NAMALWA (cell line): ENCODE measurements at places on chromosomes 2 and 18.

DNA sequence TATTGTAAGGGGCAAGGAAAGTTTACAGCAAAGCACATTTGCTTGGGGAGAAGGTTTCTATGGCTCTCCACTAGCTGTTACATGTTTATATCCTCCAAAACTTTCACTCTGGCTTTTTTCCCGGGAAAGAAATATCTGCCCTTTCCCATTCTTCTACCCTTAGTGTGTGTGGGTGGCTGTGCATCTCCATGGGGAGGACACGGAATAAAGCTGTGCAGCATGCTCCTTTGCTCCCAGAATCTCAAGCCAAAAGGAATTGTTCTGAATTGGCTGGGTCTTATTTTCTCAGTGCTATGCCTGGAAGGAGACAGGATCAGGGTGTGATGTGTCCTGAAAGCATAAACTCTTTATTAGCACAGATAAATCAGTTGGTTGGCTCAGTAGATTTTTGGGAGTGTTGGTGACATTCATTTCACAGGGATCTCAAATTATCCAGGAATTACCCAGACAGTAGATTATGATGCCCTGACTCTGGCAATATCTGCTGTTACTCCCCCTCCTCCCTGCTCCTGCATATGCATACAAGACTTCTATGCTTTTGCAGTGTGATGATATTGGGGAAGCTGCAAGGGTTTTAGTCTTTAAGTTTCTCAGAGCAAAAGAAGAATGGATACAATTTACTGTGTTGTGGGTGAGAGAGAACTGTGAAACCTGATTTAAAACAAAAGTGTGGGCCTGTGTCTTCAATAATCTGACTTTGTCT, 63.1 kb downstream of the PARD3B start:
- DNase-seq, result no peak

GRCh38 chr2:214079032-214079431, 331.8 kb upstream of the VWC2L start:
- no peak for DNase-seq

DNA sequence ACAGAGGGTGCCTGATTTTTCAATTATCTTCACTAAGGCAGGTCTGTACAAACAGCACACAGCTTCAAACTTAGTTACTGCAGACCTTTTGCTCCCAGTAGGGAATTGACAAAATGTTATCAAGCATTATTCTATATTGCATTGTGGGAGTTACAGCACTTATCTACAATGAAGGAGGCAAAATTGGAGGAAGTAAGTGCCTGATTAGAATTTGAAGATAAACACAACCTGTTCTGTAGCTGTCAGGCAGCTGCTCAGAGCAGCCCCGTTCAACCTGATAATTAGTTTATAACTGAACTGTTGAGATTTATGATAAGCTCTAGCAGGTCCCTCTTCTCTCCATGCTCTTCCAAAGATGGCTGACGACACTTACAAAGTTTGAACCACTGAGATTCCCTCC, 364.4 kb upstream of the CYRIA start:
- no peak for DNase-seq

GRCh38 chr2:172228177-172228808, 125.6 kb upstream of the DLX2 start:
- DNase-seq, result no peak

GRCh38 chr18:56986829-56987228, 160.1 kb upstream of the BOD1L2 start:
- no peak for DNase-seq

DNA sequence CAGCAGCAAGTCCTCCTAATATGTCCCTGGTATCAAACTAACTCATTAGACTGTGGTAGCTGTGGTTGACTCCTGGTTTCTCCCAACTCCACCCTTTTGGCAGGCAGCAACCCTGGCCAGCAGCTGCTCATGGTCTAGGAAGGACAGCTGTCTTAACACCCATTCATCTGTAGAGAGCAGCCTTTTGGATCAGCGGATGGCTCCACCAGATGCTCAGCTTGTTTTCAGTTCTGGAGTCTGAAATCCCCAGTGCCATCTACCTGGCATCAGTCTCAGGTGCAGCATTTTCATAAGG, 100.5 kb downstream of the SPOPL start:
- no peak for DNase-seq

DNA sequence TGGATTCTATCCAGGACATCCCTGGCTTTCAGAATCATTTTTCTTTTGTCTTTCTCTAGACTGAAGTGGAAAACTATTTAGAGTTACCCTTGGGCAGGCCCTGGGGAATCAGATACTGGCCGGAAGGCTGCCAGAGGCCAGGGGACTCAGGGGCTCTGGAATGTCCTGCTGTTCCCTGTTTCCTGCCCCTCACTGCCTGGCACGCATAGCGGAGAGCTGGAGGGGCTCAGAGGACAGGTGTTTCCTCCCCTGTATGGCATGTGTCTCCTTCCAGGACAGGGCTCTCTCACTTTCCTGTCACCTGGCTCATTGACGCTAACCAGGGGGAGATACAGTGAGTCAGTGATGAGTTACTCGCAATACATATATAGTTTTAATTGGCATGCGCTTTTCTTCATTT, 38.8 kb downstream of the DYSF start:
- no peak for DNase-seq

DNA sequence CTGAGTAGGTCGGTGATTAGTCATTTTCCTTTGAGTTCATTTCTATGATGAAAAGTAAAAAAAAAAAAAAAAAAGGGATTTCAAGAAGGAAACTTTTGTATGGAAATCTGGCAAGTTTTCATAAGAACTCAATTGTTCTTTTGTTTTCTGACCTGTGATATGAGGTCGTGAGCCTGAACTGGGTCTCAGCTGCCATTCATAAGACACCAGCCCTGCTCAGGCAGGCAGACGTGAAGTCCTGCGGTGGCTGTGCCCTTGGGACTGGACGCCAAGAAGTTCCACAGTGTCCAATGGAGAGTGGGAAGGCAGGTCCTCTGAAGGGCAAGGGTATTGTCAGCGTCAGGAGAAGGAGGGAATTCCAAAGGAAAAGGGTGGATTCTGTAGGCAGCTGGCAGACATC, 183.9 kb downstream of the NCK2 start:
- DNase-seq, result no peak

DNA sequence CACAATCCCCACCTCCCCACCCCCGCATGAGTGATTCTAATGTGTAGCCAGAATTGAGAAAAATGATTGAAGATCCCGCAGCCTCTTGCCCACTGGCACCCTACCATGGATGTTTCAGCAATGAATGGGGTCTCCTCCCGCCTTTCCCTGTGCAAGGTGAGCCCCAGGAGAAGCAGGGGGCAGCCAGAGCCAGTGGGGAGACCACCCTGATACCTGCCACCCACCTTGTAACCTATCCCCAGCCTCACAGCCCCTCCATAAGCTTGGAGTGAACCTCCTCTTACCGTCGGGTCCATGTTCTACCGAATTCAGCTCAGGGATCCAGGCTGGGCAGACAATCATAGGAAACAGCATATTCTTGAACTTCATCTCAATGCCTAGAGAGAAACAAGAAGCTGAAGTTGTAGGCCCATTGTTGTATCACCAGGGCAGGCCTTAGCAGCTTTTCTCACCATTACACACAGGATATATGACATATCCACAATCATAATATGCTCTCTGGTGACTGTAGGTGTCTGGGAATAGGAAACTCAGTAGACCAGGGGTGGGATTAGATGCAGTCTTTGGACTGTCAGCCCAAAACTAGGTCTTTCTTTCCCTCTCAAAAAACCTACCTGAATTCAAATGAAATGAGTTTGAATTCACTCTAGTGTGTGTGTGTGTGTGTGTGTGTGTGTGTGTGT, 30.9 kb downstream of the XDH start:
- no peak for DNase-seq

GRCh38 chr18:6286585-6286984, 128.1 kb downstream of the L3MBTL4 start:
- no peak for DNase-seq

GRCh38 chr2:173290046-173290445, 64.6 kb upstream of the CDCA7 start:
- DNase-seq, result no peak

DNA sequence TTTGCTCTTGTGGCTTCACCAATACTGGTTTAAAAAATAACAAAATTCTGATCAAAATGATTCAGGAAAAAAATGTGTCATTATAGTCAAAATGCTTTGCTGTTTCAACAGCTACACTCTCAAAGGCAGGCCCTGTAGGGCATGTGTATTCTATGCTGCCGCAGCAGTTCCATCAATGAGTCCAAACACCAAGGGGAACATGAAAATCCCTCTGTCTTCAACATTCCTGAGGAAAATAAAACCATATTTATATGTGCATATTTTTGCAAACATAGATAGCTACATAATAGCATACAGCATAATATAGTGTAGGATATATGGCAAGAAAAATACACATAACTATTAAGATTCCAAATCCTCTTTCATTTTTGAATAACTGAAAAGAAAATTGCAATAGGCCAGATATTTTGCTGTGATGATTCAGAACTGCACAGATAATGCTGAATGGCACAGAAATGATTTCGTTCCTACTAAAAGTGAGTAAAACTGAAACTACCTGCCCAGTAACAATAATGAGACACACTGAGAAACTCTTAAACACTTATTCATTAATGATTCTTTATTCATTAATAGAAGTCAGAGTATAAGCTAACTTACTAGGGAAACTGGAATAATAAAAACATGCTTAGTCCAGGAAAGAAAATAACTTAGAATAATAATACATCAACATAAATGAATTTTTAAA, 343.8 kb downstream of the SUCLG1 start:
- no peak for DNase-seq

DNA sequence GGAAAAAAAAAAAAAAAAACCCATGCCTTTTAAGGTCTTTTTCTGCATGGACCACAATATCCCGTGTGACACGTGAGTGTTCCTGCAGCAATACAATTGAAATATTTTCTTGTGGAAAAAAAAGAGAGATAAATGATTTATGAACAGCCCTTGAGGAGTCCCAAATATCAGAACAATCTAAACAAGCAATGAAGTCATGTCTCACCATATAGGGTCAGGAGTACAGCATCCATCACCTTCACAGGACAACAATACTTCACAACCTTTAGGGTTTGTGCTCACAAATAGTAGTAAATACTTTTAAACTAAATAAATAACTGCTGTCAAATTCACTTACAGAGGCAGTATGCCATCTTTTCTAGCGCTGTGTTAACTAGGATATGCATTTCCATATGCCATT, 87.9 kb downstream of the ZEB2 start:
- no peak for DNase-seq

GRCh38 chr2:190889175-190889943, 8.7 kb downstream of the GLS start:
- no peak for DNase-seq

DNA sequence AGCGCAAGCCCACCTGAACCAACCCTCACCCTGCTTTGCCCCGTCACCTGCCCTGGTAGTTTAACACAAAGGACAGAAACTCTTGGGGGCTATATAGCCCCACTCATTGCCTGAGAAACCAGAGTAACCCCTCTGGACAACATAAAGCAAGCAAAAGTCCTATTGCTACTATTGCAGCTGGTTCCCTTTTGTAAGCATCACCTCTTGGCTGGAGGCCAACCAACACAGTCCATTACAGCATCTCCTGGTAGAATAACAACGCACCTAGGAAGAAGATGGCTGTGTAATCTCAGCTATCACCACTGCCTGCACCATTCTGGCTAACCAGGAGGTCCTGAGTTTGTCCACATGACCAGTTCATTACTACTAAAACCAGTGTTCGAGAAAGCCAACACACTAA, 36.4 kb downstream of the FLACC1 start:
- peak; percentile 7 for DNase-seq

DNA sequence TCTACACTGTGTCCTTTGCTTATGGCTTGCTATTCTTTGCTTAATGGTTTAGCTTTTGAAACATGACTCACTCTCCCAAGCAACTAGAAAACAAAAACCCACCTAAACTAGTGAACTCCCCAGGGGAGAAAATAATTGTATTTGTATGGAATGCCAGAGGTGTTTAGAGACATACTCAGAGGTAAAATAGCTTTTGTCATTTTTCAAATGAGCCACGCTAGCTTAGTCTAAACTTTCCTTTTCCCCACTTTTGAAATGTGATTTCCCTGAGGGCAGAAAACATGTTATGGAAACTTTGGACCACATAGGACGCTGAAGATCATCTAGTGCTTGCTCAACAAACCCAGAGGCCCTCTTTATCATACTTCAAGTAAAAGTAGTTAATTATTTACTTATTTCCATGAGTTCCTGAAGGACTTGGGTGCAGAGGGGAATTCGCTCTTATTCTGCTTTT, 16.5 kb upstream of the CYTIP start:
- no peak for DNase-seq

DNA sequence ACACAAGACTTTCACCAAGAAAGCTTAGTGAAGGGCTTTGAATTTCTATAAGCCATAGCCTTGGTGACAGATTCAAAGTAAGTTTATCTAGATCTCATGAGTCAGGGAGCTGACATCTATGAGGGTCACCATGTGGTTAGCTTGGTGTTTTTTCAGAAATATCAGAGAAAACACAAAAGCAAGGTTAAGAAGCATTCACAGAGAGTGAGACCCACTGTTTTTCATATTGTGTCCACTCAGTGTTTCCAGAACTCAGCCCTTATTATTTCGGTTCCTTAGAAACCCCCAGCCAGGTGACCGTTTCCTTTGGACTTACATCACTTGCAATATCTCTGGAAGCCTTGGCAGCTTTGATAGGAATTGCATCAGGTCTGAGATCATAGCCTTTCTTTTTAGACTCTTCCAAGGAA, 76.6 kb downstream of the NEB start:
- no peak for DNase-seq

DNA sequence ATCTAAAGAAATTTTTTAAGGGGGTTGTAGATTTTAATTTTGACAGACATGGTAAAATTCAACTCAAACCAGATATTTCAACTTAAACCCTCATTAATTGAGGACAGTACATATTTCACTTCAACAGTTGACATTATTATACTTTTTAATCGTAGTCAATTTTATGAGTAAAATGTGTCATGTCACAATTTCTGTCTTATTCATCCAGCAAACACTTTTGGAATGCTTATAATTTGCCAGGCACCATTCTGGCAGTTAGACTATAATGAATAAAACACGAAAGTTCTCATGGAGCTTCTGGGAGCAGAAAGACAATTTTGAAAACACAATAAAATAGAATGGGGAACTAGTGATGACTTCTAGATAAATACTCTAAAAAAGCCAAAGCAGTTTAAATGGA, 1094.8 kb downstream of the SUCLG1 start:
- DNase-seq, result no peak

- DNase-seq, result peak; percentile 13
These were observed 155.5 kb downstream of the TMEM247 start for GRCh38 chr2:46634905-46635304.

DNA sequence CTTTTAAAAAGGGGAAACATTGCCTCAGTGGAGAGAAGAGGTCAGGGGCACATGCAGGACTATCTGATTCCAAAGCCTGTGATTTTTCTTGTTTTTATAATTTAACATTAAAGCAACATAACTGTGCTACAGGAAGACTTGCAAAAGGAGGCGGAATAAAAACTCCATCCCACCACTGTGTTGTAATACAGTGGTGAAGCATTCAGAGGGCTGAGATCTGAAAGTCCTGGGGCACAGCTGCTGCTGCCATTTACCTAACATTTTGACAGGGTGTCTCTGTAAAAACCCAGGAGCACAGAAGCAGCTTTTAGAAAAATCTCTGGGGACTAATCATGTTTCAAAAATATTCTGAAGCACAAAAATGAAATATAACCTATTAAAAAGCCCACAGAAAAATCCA, 97.6 kb downstream of the GRB14 start:
- no peak for DNase-seq

GRCh38 chr18:62672600-62672999, 42.7 kb upstream of the PHLPP1 start:
- DNase-seq, result no peak
